ENCODE measurements at places on chromosomes 7 and 10.

- no peak for DNase-seq
Observed at GRCh38 chr10:92567952-92568600, 5.8 kb downstream of the IDE start.

GRCh38 chr10:110664483-110665420 lies 20.6 kb downstream of the RBM20 start:
- DNase-seq = no peak

GRCh38 chr10:132784866-132785722 lies 853 bp downstream of the NKX6-2 start:
- DNase-seq = no peak

- DNase-seq = no peak
Observed at GRCh38 chr10:103712146-103712545, 143.2 kb downstream of the SH3PXD2A start.

DNA sequence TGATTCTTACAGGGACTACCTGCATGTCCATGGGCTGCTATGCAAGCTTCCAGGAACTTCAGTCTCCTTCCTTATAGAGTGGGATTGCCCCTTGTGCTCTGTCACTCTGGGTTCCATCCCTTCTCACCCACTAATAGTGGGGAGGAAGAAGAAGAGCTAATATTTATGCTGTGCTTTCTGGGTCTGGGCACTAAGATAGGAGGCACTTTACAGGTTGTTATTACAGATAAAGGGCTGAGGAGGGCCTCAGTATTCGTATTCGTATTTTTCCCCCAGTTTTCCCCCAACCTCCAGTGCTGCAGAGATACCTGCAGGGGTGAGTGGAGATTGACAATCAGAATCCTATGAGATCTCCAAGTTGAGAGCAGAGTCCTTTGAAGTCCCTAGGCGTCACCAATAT lies 14.2 kb downstream of the HK1 start:
- no peak for DNase-seq

DNA sequence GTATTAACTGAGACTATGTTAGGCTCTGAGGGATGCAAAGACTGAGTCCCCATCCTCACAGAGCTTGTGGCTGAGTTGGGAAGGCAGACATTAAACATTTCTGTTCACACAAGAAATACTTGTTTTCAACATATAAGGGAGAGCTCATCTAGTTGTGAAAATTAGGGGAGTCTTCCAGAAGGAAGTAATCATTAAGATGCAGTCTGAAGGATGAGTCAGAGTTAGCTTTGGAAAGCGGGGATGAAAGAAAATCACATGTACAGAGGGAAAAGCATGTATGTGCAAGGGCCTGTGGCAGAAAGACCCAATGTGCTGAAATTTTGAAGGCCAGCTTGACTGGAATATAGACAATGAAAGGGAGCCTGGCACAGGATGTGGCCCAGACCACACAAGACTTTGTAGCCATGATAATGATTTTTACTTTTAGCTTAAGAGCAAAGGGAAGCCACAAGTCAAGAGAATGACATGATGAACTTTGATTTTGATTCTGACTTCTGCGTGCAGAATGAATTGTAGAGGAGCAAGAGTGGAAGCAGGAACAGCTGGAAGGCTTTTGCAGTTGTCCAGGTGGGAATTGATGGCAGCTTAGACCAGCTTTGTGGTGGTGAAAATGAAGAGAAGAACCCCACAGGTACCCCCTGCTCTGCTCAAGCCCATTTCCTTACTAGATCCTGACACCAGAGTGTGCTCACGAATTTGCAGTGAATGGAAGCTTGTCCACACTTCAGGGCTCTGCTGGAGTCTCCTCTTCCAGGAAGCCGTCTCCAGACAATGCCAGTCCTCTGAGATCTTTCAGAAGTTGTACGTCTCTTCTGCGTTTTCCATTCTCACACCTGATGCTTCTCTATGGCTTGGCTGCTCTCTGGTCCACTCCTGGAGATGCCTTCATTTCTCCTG lies 115.6 kb downstream of the ATXN7L1 start:
- DNase-seq = peak; percentile 10

DNA sequence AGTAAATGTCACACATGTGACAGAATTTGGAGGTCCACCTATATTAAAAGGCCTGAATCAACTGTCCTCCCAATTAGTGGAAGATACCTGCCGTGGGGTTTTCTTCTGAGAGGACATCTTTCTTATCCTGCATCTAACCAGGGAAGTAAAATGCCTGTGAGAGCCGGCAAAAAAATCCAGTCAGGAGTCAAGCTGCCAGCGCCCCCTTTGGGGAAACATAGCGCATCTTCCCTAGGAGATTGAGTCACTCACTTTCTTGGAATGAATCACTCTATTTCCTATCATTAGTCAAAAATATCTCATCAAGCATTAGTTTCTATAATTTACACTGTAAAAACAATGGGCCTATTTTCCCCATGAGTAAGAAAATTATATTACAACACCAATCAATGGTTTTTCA lies 66.4 kb upstream of the ANK3 start:
- no peak for DNase-seq

DNA sequence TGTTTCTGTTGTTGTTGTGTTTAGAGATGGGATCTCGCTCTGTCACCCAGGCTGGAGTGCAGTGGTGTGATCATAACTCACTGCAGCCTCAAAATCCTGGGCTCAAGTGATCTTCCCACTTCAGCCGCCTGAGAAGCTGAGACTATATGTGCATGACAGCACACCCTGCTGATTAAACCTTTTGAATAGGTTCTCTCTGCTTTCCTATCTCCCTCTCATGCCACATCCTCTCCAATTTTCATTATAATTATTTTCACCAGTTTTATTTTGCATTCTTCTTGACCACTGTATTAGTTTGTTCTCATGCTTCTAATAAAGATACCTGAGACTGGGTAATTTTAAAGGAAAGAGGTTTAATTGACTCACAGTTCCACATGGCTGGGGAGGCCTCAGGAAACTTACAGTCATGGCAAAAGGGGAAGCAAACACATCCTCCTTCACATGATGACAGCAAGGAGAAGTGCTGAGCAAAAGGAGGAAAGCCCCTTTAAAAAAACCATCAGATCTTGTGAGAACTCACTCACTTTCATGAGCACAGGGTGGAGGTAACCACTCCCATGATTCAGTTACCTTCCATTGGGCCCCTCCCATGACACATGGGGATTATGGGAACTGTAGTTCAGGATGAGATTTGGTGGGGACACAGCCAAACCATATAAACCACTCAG lies 12.9 kb downstream of the AGK start:
- no peak for DNase-seq

GRCh38 chr10:43316988-43317387 lies 50.1 kb upstream of the RASGEF1A start:
- DNase-seq = no peak

DNA sequence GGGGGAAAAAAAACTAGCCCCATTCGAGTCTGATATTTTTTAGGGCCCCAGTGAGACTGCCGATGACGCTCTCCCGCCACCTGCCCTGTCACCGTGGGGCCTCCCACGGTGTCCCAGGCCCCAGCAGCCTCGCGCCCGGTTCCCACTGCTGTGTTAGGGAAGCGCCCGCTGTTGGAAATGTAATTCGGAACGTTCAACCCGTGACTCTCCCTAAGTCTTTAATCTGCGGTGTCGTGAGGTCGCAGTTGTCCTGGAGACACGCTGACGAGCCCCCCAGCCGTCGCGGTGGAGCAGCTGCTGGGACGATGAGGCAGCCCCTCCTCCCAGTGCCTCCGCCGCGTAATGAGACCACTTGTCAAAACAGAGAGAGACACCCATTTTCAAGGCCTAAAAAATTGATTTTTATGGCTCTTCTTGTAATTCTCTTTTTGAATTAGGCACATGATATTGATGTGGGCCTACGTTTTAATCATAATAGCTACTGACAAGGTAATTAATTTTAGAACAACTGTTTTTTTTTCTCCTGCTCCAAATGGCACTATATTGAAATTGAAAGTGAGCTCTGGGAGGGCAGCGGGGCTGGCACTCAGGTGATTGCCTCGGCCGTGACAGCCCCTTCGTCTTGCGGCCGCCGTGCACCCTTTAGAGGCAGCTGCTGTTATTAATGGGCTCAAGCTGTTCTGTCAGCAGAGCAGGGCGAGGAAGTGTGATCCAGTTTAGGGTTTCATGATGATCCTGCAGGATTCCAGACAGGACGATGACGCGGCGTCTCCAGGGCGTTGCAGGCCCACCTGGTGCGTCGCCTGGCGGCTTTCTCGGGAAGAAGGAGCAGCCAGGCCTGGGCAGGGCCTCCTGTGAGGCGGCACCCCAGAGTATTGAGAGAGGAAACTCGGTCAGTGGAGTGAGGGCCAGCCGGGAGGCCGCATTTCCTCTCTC lies 63.3 kb downstream of the NKX6-2 start:
- no peak for DNase-seq
